ENCODE measurements at places on chromosomes 7 and 10.

- DNase-seq = no peak
Measured at GRCh38 chr10:24685958-24686540, 37.6 kb downstream of the ARHGAP21 start.

- no peak for DNase-seq
Measured at GRCh38 chr10:70740406-70741288, 44.5 kb downstream of the TBATA start.

DNA sequence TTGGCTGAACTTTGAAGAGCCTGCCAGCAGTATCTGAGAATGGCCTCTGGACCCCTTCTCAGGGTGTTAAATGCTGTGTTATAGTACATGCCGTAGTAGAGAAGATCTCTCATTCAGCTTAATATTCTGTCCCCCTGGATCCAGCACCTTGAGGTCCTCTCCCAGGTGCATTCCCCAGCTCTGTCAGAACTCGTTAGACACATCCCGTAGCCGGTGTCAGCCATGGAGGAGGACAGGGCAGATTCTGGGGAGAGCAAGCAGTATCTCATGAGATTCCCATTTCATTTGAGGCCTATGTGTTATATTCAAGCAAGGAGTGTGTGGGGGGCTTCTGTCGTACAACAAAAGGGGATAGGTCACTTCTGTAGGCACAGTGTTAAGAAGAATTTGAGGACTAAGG lies 34.8 kb downstream of the NACAD start:
- no peak for DNase-seq

- DNase-seq = no peak
Measured at GRCh38 chr10:8088504-8088903, 34.0 kb downstream of the GATA3 start.

DNA sequence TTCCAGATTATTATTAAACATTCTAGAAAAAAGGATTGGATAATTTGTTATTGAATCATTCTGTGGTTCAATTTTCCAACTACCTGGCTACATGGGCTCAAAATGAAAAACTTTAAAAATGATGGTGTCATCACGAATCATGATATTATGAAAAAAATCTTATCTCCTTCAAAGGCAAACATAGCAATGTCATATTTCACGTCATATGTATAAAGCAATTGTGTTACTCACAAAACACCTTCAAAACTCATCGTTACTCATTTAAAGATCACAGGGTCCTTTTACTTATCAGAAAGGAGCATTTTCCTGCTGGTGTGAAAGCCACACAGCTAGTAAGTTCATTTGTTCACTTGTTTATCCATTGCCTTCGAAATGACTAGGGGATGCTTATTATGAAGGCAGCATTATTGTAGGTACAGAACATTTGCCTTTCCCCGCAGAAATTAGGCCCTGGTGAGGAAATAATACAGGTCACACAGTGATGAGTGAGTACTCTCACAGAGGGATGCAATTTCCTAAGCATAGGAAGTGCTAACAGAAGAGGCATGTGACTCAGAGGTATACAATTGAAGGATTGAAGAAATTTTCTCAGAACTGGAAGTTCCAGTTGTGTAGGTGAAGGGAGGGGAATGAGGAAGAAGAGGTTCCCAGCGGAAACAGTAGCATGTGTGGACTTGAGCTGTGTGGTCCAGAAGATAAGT lies 478.7 kb downstream of the INHBA start:
- DNase-seq = no peak

DNA sequence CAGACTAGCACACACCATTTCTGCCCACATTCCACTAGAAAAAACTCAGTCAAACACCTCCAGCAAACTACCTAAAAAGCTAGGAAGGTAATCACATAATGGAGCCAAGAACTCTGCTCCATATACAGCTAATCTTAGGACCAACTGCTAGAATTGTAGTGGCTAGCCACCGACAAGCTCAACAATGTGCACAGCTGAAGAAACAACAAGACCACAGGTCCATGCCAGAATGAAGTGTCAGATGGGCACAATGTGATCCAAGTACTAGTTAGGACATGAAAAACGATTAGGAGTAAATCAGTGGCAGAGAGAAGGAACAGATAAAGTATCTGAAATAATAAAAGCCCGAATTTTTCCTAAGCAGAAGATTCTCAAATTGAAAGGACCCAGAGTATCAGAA lies 38.6 kb downstream of the TMEM106B start:
- DNase-seq = no peak

- DNase-seq = no peak
Measured at GRCh38 chr10:60123668-60124067, 217.3 kb upstream of the CCDC6 start.

- DNase-seq = no peak
Measured at GRCh38 chr7:25894002-25894901, 257.7 kb upstream of the NFE2L3 start.

DNA sequence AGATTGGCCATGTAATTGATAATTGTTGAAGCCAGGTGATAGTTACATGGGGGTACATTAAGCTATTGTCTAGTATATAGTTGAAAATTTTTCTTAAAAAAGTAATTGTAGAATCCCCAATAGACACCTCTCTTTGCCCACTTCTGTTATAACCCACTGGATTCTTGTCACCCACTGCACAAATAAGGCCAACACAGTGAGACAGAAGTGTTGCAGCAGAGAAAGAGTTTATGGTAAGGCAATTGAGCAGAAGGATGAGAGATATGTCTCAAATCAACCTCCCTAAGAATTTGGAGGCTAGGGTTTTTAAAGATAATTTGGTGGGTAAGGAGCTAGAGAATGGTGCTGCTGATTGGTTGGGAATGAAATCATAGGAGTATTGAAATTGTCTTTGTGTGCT lies 270.3 kb upstream of the TAC1 start:
- DNase-seq = no peak

DNA sequence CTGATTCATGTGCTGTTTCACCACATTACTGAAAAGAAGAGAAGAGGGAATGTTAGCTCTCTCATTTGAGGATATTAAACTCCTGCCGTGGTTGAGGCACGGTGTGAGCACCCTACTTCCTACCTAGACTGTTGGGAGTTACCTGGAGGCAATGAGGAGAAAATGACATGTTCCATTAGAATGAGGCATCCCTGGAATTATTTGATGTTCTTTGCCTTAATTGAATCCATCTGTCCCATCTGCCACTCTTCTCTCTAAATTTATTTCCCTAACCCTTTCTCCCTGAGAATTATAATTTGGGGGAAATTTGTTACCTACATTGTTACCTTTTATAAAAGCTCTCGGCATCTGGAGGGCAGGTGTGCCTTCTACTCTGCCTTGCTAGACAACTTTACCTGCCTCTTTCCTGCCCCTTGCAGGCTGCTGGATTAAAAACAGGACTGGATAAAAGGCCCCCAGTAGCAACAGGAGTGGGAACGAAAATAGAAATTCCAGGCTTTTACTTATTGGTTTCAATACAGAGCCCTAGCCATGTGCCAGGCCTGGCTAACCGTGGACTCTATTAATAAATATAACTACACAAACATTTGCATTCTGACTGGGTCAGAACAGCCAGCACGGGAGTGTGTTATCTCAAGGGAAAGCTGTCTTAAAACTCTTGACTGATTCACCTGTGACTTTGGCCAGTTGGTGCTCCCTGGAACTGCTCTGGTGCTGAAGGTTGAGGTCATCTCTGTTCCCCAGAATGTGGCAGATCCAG lies 4.4 kb upstream of the ATXN7L1 start:
- no peak for DNase-seq

GRCh38 chr10:17859492-17860156 lies 50.5 kb downstream of the MRC1 start:
- no peak for DNase-seq

- no peak for DNase-seq
Measured at GRCh38 chr10:117677239-117677638, 134.7 kb downstream of the EMX2 start.

- DNase-seq = no peak
Measured at GRCh38 chr7:105655067-105655466, 73.8 kb upstream of the EFCAB10 start.

GRCh38 chr10:128035557-128035973 lies 90.7 kb downstream of the MKI67 start:
- peak; percentile 28 for DNase-seq

GRCh38 chr7:105623378-105623777 lies 42.1 kb upstream of the EFCAB10 start:
- DNase-seq = no peak

DNA sequence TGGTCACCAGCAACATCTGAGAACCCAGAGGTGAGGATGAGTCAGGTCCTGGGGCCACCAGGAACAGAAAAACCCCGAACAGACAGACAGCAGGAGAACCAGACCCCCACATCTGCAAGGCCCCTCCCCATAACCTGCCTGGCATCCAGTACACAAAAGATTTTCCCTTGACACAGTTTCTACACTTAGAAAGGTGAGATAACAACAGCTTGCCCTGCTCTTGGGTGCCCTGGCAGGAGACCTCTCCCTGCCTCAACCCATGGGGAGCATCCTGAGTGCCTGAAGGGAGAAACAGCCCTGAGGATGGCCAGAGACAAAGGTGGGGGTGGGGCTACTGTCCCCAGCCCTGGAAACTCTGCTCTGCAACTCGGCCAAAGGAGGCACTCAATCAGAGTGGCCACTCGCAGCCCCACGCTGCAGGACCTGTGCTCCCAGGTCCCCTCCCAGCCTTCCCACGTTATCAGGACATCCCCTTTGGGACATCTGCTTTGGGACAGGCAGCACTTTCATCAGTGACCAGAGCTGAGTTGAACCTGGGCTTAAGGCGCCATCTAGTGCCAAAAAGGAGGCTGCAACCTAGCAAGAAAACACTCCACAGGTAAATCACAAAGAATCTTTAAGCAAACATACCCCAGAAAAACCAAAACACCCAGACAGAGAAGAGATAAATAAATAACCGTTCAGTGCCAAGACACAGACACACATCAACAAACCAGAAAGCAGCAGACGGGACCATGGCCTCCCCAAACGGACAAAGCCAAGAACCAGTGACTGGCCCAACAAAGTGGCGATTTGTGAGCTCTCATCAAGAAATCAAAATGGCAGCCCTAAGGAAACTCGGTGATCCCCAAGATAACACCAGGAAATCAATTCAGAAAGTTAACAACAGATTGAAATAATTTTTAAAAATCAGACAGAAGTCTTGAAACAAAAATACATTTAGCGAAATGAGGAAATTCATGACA lies 233.7 kb downstream of the PTPRN2 start:
- DNase-seq = no peak

DNA sequence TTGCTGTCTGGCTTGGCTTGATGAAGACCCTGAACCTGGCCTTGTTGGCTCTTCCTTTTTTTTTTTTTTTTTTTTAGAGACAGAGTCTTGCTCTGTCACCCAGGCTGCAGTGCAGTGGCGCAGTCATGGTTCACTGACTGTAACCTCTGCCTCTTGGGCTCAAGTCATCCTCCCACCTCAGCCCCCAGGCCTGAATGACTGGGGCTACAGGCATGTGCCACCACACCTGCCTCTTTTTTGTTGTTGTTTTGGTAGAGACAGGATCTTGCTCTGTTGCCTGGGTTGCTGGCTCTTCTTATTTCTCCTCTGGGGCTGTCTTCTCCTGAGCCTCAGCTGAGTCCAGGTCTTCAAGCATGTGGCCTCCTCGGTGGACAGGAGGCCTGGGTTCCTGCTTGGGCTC lies 44.7 kb downstream of the PRF1 start:
- DNase-seq = no peak

DNA sequence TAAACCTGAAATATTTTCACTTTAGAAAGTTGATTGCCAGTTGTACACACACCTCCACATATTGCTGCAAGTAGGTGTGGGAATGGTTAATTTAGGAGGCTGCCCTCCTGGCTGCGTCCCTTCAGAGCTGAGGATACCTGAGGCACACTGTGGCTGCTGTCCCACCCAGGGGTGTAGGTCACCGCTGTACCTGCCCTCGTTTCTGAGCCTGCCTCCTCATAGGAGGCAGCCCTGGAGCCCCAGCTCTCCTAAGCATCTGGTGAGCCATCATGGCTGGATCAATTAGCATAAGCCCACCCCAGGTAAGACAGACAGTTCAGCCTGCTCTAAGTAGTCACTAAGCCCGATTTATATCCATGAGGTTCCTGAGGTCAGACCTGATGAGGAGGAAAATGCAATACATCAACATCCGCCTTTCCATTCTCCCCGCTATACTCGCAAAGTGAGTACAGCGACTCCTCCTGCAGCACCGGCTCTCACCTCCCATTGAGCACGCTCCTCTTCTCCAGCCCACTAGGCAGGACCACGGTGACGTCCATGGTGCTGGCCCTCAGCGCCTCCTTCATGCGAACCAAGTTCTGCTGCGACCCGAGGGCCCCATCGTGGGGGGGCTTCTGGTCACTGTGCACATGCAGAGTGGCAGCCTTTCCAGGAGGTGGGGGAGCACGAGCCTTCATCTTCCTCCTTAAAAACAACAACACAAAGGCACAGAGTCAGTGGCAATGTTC lies 97.2 kb downstream of the COBL start:
- no peak for DNase-seq

GRCh38 chr10:118286051-118286838 lies 55.9 kb downstream of the FAM204A start:
- no peak for DNase-seq

- DNase-seq = no peak
Measured at GRCh38 chr7:5381071-5381772, 42.4 kb downstream of the TNRC18 start.

DNA sequence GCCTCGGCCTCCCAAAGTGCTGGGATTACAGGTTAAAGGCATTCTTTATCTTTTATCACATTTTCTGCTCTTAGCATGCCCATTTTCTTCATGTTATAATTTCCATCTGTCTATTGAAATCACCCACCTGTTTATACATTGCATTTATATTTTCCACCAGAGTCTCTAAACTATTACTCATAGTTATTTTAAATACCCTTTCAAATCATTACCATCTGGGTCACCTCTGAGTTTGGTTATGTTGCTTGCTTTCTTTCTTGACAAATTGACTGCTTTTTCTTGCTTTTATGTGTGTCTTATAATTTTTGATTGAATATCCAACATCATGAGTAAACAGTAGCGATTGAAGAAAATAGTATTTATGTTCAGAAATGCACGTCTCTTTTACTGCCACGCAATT lies 71.4 kb downstream of the TMEM270 start:
- no peak for DNase-seq

GRCh38 chr7:138979226-138979979 lies 1.8 kb downstream of the KIAA1549 start:
- DNase-seq = no peak

DNA sequence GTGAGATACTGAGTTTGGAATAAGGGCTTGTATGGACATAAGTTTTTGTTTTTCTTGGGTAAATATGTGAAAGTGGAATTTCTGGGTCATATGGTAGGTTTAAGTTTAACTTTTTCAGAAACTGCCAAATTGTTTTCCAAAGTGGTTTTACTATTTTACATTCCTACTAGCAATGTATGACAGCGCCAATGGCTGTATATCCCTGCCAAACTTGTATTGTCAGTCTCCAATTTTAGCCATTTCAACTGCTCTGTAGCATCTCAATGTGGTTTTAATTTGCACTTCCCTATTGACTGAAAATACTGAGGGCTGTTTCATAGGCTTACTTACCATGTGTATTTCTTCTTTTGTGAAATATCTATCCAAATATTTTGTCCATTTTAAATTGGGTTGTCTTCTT lies 90.5 kb upstream of the ZNF32 start:
- DNase-seq = no peak

All from stimulated activated CD8-positive, alpha-beta memory T cell treated with anti-CD3 and anti-CD28 coated beads, Interleukin-4, amount 100 ng/mL, for 1 hour (primary cell).